Hepatocyte (in vitro differentiated cells): ENCODE measurements at places on chromosomes 4 and X.

DNA sequence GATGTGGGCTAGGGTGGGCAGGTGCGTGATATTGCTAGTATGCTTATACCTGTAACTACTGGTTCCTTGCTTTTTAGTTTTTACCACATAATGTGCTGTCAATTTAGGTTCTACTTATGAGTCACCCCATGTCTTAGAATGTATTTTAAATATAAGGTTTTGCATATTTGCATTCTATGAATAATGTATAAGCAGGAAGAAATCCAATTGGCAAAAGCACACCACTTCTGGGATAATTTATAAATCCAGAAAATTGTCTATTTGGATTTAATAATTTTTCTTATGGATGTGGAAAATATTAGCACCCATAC is 421.6 kb downstream of the PCDH7 start:
- no peak for DNase-seq

DNA sequence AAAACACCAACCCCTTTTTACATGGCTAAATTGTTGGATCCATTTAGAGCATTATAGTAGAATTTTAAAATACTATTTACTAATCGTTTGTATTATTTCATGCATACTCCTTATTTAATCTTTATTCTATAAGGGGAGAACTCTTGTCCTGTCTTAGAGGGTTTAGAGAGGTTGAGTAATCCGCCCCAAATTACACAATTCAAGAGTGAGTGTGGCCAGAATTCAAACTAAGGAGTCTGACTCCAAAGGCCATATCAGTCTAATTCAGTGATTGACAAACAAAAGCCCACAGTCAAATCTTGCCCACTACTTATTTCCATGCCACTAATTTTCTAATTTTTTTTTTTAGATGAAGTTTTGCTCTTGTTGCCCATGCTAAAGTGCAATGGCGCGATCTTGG is 33.7 kb upstream of the NEIL3 start:
- DNase-seq = no peak

- DNase-seq = no peak
Observed at GRCh38 chr4:185657183-185657582, 121.9 kb upstream of the PDLIM3 start.

GRCh38 chr4:55172694-55173287 is 47.4 kb upstream of the KDR start:
- DNase-seq = no peak

- DNase-seq = no peak
Observed at GRCh38 chr4:10605746-10606482, 78.7 kb downstream of the CLNK start.

- no peak for DNase-seq
Observed at GRCh38 chrX:78643096-78643495, 16.0 kb downstream of the RTL3 start.

GRCh38 chrX:10656214-10656613 is 35.8 kb upstream of the MID1 start:
- no peak for DNase-seq

DNA sequence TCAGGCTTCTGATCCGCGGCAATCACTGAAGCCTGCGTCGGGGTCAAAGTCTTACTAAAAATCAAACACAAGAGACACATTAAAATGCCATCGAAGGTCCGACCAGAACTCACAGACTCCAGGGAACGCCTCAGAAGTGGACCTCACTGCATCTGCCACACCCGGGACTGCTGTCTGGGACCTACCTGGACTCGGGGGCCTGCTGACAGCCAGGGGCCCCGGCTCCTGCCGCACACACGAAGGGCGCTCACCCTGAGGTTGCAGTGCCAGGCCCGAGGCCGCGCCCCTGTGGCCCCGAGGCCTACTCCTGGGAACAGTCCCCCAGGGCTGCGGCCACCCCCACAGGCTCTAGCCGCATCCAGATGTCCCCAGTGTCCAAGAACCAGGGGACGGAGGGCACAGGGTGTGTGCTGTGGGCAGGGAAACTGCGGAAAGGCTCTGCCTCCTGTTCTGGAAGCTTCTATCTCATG is 7.4 kb downstream of the CTBP1 start:
- no peak for DNase-seq

GRCh38 chrX:43741843-43742573 is 85.9 kb downstream of the MAOA start:
- DNase-seq = no peak

DNA sequence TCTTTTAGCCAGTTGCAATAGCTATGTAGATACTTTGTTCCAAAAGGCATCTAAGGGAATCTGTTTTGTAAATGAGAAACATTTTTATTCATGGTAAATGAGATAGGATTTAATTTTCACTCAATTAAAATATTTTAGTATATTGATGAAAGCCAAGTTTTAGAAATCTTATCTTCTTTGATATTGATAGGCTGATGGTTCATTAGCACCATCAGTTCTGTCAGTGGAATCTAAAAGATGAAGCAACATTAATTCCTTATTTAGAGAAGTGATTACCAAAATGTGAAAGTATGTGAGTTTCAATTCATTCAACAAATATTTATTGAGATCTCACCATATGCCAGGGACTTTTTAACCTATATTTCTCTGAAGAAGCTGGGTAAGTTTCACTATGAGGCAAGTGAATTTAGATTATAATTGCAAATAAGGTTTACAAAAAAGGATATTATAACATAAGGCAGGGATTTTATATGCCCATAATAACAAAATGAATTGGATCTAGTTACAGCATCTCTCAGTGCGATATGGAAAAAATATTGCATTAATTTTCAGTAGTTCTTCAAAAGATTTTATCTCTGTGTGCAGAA is 79.3 kb downstream of the GABRB1 start:
- DNase-seq = no peak

DNA sequence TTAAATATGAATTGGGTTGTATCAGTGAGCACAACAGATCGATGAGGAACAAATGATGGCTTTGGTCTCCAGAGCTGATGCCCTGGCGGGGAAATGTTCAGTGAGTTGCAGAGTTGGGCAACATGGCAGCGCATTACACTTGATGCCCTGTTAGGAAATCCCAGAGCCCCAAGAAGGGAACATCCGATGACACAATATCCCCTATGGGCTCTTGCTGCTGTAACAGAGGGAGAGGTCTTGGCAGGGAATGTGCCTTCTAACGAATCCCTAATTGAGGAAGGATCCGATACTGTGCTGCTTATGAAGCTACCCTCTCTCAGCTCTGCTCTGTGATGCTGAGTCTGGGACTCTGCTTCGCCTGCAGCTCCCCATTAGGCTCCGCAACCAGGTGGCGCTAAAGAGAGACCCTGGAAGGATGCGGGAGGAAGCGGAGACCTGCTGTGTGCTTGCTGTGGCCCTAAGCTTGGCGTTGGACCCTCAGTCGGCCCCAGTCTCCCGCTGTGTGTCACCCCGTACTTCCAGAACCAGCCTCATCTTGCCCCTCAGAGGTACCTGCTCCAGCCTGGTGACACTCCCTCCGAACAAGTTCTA is 38.9 kb downstream of the PDHA1 start:
- peak; percentile 61 for DNase-seq

DNA sequence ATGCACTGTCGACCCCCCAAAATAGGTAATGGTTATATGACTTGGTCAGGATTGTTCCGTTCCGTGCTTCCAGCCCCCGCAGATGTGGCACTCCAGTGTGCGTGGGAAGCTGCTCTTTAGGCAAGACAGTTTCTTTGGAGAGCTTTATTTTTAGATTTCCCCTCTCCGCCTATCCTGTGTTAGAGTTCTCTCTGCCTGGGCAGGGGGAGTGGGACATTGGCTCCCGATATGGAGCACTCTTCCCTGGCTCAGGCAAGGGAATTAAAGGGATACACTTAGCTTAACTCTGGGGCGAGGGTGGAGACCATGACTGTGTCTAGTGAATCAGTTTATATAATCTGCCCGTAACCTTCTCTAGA is 36.0 kb downstream of the DLG3 start:
- DNase-seq = no peak
